ENCODE measurements at places on chromosomes 3 and 15.

- DNase-seq, result peak; percentile 82
These were observed 71.8 kb downstream of the SYNPR start for GRCh38 chr3:63349583-63350573.

- DNase-seq, result peak; percentile 75
These were observed 23.8 kb upstream of the SH3BP5 start for GRCh38 chr3:15356176-15356575.

DNA sequence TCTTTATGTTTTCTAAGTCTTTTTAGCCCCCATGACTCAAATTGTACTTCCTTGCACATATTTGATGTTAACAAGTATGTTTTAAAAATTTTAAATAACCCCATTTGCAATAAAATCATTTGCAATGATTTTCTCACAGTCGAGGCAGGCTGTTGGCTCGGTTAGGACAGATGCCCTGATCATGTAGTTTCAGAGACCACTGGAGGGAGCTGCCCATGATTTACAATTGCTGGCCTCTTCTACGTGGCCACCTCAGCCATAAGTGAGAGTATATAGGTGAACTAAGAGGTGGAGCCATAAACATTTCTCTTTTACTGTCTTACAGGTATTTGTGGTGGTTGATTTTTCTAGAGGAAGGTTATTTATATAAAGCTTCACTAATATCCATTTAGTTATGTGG lies 1.7 kb downstream of the DTWD1 start:
- DNase-seq, result no peak

- no peak for DNase-seq
These were observed 3.7 kb upstream of the PLA2G4F start for GRCh38 chr15:42160136-42160535.

DNA sequence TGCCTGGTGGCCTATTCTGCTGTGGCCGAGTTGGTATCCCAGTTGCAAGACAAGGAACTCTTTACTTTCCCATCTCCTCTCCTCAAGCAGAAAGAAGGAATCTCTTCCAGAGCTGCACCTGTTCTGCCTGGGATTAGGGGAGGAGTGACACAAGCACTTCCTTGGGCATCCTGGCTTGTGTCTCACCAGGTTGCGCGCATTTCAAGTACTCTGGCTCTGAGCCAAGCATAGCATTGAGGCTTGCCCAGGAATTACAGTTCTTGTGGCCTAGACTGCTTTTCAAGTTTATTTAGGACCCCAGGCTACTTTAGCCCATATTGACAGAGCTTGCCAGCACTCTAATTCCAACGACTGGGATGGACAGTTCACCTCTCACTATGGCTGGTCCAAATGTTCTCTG lies 150.5 kb downstream of the RSRC1 start:
- DNase-seq, result peak; percentile 28

DNA sequence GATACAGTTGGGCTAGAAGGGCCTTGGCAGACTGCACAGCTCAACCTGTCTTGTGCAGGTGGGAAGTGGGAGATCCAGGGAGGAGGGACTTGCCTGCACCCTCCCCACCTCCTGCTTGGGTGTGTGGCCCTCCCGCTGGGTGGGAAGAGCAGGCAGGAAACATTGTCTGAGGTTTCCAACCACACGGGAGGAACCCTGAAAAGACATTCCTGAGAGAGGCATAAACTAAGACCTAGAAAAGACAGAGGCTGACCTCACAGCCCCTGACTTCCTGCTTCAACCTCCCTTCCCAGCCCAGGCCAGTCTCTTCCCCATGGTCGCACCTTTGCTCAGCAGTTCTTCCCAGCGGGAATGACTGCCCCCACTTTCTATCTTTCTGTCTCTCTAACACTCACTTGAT lies 46.3 kb upstream of the INSYN1 start:
- peak; percentile 21 for DNase-seq

DNA sequence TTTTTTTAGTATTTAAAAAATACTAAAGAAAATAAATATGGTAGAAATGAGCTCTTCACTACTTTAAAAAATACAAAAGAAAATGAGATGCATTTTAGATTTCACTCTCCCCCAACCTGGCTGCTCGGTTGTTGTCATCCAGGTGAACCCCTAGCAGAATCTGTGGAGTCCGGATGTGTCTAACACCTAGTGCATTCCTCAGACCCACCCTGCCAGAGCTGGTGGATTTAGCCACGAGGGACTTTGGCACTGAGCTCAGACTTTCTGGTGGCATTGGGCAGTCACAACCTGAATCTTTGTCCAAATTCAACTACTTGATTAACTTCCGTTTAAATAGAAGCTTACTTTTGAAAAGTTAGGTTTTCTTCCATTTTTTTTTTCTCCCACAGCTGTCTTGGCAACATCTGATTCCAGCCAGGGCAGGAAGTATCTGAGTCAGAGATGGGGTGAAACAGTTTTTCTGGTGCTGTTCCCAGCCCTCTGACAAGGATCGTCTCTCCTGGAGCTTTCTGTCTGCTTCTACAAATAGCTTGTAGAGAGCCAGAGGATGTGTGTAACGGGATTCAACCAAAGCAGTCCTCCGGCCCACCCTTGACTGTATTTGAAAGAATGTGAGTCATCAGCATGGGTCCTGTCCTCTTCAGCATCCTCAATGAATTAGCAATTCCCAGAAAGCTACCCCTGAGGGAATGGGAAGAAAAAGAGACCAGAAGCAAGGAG lies 301.8 kb upstream of the MCTP2 start:
- peak; percentile 87 for DNase-seq

DNA sequence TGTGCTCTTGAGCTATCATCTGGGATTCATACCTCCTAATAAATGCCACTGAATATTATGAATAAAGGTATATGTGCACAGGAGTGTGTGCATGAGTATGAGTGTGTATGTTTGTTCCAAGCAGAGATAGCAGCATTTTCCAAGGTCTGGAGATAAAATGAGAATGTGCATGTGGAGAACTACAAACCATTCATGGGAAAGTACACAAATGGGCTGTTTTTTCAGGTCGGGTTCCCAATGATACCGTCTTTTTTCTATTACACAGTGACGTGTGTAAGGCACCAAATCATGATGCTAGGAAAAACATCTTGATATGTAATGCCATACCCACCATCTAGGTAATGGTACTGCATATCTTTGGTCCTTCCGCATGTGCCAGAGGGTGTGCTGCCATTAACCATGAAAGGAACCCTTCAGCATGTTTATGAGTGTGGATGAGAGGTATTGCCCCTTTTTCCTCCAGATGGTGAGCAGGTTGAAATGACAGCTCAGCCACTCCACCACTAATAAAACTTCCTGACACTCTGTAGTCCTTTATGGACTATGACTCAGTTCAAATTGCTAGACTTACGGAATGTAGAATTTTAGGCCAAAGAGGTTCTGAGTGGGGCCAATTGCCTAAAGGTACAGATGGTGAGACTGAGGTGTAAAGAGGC lies 36.4 kb upstream of the COPB2 start:
- DNase-seq, result no peak

DNA sequence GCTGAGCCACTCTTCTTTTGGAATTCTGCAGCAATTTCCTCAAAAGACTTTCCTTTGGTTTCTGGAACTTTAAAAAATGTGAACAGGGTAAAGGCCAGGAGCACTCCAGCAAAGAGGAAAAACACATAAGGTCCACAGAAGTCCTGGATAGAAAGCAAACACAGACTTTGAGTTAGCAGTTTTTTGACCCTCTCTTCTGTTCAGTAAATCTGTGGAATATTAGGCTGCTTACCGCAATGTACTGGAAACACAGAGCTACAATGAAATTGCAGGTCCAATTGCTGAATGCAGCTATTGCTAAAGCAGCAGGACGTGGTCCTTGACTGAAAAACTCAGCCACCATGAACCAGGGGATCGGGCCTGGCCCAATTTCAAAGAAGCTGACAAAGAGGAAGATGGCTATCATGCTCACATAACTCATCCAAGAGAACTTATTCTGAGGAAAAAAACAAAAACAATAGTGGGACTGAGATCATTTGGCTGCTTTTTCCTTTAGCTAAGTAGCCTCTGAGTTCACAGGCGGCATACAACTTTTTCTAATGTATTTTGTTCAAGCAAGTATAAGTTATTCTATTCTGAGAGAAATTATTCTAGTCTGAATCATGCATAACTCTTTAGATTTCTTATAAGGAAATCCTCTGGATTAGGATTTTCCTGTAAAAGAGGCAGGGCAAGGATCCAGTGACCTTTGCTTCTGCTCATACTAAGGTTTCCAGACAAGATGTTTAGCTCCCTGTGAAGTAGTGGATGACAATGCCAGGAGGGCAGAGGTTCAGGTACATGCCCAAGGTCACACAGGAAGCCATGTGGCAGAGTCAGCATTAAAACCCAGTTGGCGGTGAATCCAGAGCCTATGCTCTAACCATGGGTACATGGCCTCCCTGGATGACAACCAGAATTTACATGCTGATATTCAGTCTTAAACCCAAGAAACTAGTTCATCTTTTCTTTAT lies 28.3 kb downstream of the SLC2A2 start:
- DNase-seq, result peak; percentile 45

- no peak for DNase-seq
These were observed 27.3 kb downstream of the ANAPC13 start for GRCh38 chr3:134458406-134458945.

DNA sequence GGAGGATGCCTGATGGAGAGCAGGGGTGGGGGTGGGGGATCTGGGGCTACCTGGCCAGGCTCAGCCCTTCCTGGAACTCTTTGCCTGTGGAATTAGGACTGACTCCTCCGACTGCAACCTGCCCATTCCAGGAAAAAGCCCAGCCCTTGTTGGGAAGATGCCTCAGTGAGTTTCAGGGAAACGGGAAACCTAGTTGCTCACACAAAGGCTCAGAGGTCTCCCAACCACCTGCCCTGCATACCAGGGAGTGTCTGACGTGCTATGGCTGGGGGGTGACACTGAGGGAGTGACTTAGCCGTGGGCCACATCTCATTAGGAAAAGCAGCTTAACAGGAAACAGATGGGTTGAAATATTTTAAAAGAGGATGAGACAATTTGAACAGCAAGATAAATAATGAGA lies 27.9 kb downstream of the CYP8B1 start:
- no peak for DNase-seq

- DNase-seq, result peak; percentile 44
These were observed 36.5 kb downstream of the ANAPC13 start for GRCh38 chr3:134449277-134449676.

GRCh38 chr3:17491601-17492000 lies 250.8 kb downstream of the TBC1D5 start:
- peak; percentile 67 for DNase-seq

DNA sequence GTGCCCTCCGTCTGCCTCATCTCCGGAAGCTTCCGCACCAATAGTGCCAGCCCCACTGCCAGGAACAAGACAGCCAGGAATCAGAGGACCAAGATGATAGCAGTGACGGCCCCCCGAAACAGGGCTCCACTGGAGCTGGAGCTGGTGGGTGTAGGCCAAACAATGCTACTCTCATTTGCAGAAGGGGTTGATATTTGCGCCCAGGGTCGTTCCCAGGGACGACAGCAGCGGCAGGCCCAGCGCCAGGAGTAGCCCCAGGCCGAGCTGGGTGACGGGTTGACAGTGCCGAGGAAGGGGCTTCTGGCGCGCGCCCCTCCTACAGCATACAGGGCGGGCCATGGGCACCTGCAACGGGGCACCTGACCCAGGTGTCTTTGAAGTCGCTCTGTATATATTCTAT lies 301.4 kb downstream of the CNTN6 start:
- no peak for DNase-seq

- no peak for DNase-seq
These were observed 29.8 kb downstream of the PPCDC start for GRCh38 chr15:75052972-75053747.

GRCh38 chr15:29571792-29572431 lies 250.4 kb downstream of the TJP1 start:
- DNase-seq, result peak; percentile 7

DNA sequence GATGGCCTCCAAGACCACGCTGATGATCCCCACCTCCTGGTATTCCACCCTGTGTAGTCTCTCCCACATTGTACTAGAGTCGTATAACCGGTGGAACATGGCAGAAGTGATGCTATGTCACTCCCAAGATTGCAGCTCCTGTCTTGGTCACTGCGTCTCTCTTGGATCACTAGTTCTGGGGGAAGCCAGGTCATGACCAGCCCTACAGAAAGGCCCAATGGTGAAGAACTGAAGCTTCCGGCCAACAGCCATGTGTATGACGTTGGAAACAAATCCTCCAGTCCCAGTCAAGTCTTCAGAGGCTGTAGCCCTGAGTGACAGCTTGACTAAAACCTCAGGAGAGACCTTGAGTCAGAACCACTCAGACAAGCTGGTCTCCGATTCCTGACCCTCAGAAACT lies 61.9 kb upstream of the FNDC3B start:
- no peak for DNase-seq

- no peak for DNase-seq
These were observed 37.3 kb upstream of the CMTM8 start for GRCh38 chr3:32200992-32201758.

GRCh38 chr3:15964605-15965442 lies 167.0 kb upstream of the ANKRD28 start:
- DNase-seq, result peak; percentile 40

GRCh38 chr3:141432904-141433303 lies 53.9 kb upstream of the RASA2 start:
- DNase-seq, result no peak

DNA sequence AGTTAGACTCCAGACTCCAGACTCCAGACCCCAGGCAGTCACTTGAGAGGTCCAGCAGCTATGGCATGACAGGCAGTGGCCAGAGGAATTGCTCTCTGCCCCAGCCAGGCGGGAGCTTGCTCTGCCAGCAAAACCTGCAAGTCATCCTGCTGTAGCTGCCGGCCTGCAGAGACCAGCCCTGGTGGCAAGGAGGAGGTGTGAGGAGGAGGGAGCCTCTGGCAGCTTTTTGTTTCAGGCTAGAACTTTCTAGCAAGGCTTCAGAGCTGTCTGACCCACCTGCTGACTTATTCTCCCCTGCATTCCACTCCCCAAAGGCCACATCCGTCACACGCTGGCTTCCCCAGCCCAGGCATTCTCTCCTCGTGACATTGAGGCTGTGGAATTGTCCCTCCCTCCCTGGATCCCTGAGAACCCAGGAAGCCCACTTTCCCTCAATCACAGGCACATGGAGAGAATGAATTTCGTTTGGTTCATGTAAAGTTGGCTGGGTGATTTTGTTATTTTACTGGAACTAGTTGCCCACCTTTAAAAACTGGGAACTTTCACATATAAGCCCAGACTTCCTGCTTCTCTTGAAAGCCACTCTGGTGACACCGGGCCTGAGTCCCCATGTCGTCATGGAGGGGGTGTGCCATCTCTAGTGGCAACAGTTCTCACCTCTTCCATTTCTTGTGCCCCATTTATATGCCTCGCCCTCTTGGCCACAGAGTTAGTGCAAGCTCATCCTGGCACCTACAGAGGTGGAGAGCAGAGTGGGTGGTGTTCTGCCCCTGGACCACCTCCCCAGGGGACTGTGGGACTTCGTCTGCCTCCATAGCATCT lies 82.7 kb downstream of the ABHD5 start:
- DNase-seq, result peak; percentile 41

DNA sequence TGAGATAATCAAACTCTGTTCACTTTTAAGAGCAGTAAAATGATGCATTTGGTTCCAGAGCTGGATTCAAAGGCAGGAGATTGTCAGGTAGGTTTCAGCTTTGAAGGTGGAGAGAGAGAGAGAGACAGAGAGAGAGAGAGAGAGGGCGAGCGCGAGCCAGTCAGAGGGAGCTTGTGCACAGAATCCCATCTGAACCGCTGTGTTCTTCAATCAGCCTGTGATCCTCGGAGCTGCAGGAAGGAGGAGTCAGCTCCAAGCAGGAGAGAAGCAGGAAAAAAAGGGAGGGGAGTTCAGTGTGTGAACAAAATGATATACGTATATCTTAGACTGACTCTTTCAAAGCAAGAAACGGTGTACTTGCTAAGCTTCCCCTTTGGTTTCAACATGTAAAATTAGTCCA lies at the start of gene GPR149:
Gene GPR149 (minus strand): TSS at position 177 of the 400 bp plus-strand sequence. CDS start 575 bp downstream, outside the sequence.
- no peak for DNase-seq

Measured in astrocyte of the hippocampus (primary cell).